Stimulated activated CD8-positive, alpha-beta memory T cell treated with anti-CD3 and anti-CD28 coated beads, Interleukin-7, amount 100 ng/mL, for 24 hours (primary cell): ENCODE measurements at places on chromosomes 16 and 17.

GRCh38 chr17:8755590-8756255 lies 2.6 kb downstream of the SPDYE4 start:
- DNase-seq: no peak

GRCh38 chr17:21689604-21690003 lies 2.7 kb upstream of the KCNJ18 start:
- no peak for DNase-seq

DNA sequence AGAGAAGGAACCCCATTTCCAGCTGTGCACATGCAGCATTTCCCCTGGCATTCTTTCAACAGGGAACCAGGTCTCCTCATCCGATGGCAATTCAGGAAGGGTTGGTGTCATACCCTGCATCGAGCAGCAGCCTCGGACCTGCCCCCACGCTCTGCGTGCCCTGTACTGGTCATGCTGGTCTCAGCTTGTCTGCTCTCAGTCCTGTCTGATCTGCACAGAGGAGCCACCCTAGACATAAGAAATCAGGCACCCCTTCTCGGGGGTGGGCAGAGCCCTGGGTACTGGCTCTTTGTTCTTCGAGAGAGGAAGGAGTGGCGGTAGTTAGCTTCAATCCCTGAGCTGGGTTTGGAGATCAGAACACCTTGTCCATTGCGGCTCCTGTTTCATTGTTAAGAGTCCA lies 162.0 kb upstream of the RPH3AL start:
- DNase-seq: no peak

- no peak for DNase-seq
Measured at GRCh38 chr16:68470461-68471150, 22.3 kb upstream of the SMPD3 start.

- no peak for DNase-seq
Measured at GRCh38 chr16:8768692-8769091, 28.7 kb downstream of the TMEM186 start.
